Hippocampal formation (tissue), 2 donors: ENCODE measurements at places on chromosomes 4 and X.

DNA sequence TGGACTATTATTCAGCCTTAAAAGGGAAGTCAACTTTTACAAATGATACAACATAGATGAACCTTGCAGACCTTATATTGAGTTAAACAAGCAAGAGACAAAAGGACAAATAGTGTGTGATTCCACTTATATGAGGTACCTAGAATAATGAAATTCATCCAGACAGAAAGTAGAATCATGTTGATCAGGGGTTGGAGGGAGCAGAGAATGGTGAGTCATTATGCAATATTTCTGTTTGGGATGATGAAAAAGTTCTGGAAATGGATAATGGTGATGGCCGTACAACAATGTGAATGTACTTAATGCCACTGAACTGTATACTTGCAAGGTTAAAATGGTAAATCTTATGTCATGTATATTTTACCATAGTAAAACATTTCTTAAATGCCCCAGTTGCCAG lies 22.1 kb downstream of the KIT start:
- DNase-seq, result no peak

GRCh38 chr4:112523008-112523721 lies 7.2 kb upstream of the NEUROG2 start:
- no peak for DNase-seq

DNA sequence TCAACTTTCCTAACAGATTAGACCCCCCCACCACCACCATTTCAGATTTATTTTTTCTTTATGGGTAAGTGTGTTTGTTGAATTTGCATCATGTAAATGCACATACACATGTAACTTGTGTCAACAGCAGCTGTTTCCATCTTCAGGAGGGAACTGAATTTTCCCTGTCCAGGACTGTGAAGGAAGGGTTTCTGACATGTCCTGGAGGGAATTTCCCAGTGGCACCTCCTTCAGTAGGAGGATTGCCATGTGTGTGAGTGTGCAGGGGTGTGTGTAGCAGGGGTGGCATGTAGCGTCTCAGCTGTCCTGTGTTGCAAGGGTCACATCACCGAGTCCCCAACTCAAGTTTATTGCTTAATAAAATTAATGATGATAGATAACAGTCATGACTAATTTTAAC lies 19.7 kb downstream of the HERC6 start:
- no peak for DNase-seq

- DNase-seq, result no peak
Observed at GRCh38 chr4:166144607-166145006, 271.6 kb downstream of the TLL1 start.

DNA sequence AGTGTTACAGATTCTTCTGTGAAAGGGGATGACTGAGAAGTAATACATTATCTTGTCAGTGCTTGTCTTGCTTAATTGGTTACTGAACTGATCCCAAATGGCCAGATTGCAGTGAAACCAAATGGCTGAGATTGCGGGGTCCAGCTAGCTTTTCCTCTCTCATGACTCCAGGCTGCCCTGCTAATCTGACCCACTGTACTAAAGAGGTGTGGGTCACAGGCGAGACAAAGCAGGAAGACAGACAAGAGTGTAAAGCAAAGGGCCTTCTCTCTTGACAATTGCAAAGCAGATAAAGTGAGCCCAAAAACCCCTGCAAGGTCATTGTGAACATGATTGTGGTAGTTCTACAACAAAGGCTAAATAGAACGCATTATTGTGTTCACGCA lies 2.1 kb downstream of the TMEM150C start:
- DNase-seq, result no peak

GRCh38 chrX:114650351-114650750 lies 66.5 kb downstream of the HTR2C start:
- DNase-seq, result no peak

DNA sequence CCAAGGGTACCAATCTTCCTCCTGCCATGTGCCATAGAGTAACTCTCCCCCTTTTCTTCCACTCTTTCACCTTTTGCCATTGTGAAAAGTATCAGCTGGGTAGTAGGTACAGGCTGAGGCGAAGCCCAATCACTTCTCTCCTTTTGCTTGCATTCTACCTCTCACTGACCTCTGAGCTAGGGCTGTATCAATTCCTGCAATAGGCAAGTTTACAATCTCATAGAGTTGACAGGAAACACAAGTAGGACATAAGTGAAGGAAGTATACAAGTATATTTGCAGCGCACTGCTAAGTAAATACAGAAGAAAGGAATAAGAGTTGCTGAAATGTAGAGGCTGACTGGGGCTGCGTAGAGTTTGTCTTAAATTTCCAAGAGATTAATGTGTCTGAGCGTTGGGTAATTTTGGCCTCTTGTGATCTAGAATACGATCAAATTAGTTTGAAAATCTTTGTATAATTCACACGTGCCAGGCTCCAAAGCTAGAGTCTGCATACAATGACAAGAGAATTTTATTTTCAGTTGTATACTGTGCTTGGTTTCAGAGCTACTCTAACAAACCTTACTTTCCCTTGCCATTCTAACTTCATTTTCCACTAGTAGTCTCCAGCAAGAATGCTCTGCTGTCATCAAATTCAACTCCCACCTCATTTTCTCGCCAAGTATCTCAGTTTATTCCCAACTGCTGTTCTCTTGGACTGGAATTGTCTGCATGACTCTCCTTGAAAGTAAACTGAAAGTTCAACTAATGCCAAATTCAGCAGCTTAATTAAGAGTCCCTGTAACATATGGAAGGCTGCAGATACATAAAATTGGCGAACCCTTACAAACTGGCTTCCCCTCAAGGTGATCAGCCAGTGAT lies 90.3 kb downstream of the ATP11C start:
- DNase-seq, result no peak

DNA sequence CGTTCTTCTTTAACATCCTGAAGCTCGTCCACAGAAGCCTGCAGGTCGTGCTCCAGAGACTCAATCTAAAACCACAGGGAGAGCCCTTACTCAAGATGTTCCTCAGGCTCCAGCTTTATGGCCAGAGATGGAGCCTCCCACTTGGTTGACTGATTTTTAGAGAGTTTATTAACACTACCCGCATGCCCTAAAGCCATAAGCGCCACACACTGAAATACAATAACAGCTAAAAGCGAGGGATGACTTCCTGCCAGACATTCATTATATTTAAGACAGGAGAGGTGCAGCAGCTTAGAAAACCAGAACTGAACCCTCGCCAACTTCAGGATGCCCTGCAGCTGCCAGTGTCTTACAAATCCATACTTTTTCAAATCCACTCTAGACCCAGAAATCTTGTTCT lies 42.0 kb downstream of the SOD3 start:
- DNase-seq, result no peak

DNA sequence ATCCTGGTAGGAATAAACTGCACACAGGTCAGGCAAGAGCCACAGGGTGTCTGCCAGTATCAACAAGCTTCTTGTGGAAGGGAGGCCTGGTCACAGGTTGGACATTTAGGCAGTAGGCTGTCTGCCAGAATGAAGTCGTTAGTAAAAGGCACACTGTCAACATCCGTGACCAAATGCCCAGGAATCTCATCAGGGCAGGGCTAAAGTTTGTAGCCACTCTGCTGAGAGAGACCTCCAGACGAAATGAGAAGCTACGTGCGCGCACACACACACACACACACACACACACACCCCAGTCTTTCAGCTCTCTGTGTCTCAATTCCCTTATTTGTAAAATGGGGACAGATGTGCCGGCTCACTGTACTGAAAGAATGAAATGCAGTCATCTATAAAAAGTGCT lies 408.7 kb upstream of the ZFP42 start:
- no peak for DNase-seq

- no peak for DNase-seq
Observed at GRCh38 chrX:41335198-41335957, 1.4 kb downstream of the DDX3X start.

GRCh38 chr4:84740057-84740456 lies 157.1 kb downstream of the CDS1 start:
- no peak for DNase-seq

DNA sequence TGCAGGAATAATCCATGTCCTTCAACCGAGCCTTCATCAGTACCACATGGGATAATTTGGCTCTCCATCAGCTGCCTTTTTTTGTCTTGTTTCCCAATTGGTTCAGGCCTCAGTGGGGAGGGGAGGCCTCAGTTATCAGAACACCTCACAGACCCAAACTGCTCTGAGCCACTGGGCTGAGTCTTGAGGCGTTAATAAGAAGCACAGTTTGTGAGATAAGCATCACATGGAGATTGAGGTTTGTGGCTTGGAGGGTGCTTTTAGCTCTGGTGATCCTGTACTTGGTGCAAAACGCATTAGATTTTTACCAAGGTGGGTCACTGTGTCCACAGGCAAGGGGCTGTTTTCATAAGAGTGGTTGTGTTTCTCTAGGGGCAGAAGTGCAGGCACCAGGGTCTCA lies 82.8 kb upstream of the HPF1 start:
- no peak for DNase-seq

DNA sequence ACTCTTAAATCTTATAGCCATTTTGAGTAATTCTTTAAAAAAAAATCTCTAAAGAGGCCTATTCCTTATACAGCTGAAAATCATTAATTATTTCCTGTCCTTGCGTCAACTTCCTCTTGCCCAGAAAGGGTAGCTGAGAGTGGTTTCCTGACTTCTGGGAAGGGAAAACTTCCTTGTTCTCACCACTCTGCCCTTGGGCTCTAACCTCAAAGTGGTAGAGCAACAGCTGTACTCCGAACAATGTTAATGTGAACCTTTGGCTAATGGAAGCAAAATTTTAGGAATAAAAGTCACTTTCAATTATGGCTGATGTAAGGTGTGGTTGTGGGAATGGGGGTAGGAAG lies 15.3 kb downstream of the KLHL2 start:
- no peak for DNase-seq

GRCh38 chr4:80294206-80294605 lies 27.7 kb downstream of the FGF5 start:
- no peak for DNase-seq

DNA sequence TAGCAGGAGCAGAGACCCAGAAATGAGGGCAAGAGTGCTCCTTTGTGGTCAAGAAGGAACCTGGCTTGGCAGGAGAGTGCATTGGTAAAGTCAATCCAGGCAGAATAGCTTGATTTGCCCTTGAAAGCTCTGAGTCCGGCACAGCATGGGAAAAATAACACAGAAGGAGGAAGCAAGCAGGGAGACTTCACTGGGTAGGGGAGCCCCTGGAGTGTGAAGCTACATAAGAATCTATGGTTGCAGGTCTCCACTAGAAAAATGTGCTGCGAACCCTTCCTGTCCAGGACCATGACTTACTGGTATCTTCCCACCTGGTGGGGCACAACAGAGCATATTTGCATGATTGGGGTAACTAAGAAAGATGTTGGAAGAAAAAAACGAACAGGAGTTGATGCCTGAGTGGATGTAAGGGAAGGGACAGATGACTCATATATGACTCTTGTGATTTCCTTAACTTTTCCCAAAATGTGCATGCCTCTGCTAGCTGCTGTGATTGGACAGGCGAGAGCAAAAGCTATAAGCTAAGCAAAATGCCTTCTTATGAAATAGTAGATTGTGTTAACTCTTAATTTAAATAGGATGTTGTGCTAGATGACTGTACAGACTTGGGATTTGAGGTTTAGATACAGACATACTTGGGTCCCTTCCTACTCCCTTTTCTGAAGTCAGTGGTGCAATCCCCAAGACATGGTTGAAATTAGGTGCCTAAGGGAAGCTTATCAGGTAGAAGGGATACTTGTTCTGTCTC lies 3.3 kb downstream of the IL13RA1 start:
- DNase-seq, result no peak

DNA sequence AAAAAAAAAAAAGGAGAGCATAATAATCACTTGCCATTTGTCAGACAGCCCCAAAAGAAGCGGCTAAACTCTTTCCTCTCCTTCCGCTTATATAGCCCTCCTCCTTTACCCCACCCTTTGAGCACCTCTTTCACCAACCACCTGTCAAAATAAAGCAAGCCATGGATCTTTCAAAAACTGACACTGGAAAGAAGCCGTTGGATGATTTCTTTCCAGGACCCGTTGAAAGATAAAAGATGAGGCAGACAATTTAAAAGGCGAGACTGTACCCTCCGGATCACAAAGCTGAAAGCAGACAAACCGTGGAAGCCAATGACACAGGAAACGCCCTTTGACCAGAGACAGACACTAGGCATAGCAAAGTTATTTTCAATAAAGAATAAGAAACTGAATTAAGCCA lies 22.6 kb downstream of the GPC4 start:
- DNase-seq, result no peak

GRCh38 chr4:177191586-177191985 lies 118.1 kb upstream of the NEIL3 start:
- no peak for DNase-seq

GRCh38 chr4:146202665-146203064 lies 11.7 kb upstream of the REELD1 start:
- DNase-seq, result no peak

DNA sequence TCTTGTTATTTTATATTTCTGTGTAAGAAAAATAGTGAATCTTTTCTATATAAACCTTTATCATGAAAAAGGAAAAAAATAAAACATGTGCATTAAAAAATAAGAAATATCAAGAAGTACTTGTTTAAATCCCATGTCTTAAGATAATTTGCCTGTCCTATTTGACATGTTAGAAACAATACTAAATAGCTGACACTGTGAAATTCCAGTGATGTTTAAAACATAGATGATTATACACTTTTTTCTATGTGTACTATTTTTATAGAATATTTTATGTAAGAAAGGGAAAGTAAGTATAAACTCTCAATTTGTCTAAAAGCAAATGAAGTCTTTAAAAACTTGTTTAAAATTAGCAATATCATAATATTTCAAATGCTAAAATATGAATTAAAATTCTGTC lies 543.2 kb upstream of the ATOH1 start:
- no peak for DNase-seq

- DNase-seq, result no peak
Observed at GRCh38 chr4:78222575-78223186, 165.6 kb downstream of the FRAS1 start.
